AG09319 (cell line): ENCODE measurements at places on chromosomes 12 and 14.

- DNase-seq = no peak
Observed at GRCh38 chr14:78498062-78498595, 328.0 kb downstream of the NRXN3 start.

- no peak for DNase-seq
Observed at GRCh38 chr12:27619308-27619707, 76.9 kb upstream of the REP15 start.

- no peak for DNase-seq
Observed at GRCh38 chr14:71141701-71142374, 234.6 kb downstream of the PCNX1 start.

GRCh38 chr14:103545219-103545914, 16.4 kb downstream of the TRMT61A start:
- DNase-seq = no peak

GRCh38 chr12:124617615-124618014, 50.2 kb upstream of the NCOR2 start:
- no peak for DNase-seq

DNA sequence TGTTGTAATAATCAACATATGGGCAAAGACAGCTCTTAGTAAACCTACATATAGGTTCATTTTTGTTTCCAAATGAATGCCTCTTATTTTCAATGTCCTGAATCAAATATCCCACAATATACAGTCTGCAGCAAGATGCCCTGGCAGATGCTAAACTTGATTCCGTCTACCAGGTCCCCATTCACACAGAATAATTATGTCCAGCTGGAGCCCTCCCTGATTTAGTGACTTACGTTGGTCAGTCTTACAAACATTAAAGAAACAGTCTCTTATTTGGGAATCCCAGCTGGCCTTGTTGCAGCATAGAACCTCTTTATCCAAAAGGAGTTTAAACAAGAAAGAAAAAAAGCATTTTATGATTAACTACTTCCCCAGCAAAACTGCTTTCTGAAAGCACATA, 82.7 kb upstream of the BMP4 start:
- DNase-seq = no peak

DNA sequence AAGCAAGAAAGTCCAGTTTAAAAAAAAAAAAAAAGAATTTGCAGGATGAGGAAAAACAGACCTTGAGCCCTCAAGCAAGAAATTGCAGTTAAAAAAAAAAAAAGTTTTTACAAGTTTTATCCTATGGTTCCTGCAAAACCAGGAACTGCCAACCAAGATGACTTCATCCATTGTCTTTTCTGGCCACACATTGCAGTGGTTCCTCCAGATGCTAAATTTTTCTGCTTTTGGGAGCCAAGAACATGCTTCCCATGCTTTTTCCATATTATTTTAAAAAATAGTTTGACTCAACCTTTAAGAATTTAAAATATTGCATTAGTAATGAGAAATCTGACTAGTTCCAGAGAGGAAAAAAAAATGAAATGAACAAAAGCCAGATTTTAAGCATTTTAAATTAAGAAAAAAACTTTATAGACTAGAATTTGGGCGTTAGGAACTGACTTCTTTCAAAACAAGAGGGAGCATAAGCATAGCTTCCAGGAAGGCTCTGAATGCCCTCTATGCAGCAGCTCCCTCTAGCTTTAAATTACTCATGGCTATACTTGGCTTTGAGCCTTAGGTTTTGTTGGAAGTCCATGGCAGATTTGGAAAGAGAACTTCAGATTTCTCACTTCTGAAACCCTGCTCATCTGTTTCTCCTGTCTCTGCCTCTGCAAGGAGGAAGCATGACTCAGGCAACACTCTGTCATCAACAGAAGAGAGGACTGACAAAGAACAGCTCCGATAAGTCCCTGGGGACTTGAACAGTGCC, 124.5 kb downstream of the GPR65 start:
- no peak for DNase-seq

DNA sequence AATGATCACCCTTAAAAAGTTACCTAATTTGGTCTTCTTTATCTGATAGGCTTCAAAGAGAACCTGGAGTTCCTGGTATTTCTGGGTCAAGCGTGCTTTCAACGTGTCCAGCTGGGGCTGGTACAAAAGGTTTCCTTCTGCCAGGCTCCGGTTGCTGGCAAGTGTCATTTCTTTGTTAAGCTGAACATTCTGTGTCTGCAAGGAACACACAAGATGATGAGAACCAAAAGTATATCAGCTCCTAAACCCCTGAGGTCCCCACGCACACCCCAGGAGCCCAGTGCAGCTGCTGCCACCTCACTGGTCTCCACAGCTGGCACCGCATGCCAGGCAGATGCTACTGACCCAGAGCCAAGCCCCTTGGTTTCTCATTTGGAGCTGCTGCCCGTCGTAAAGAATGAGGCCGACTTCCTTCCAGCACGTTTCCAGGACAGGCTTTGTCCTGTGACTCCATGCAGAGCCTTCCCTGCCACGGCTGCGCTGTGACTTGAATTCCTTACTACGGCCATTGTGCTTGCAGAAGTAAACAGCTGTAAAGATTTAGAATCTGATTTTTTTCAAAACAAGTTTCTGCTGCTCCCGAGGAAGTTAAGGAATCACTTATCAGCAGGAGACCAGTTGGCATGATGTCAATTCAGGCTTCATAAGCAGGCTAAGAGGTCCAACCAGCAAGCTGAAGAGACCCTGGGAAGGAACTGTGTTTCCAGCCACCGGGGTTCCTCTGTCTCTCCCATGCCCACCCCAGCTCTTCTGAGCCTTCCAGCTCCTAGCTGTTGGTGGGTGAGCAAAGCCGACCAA, 24.9 kb downstream of the VPS37B start:
- no peak for DNase-seq

DNA sequence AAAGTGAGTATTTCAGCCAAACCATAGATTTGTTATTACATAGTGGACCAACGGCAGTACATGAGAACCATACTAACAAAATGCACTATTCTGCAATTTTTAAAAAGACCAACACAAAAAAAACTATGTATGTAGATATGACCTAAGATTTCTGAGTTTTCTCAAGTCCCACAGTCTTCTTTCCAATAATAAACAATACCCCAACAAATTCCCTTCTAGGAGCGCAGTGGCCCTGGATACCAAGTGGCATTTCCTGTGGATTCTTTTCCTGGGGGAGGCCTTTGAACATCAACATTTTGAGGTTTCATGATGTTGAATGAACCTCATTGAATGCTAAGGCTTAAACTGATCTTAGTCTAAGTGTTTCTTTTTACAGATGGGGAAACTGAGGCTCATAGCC, 210.5 kb downstream of the BCAT1 start:
- DNase-seq = no peak

GRCh38 chr12:105113094-105113493, 5.6 kb downstream of the WASHC4 start:
- no peak for DNase-seq

DNA sequence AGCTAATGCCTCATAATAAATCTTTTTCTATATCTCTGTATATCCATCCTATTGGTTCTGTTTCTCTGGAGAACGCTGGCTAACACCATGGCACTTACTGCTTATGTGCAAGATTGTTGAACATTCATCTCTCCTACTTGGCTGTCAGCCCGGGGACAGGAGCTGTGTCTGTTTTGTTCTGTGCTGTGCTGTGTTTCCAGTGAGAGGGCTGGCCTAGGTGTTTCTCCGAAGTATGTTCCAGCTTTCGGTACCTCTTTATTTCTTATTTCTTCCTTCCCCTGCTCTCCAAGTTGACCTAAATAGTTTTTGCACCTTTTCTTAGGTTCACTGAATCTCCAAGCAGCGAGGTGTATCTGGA, 18.8 kb upstream of the NR4A1 start:
- DNase-seq = no peak

- no peak for DNase-seq
Observed at GRCh38 chr12:45279931-45280830, 64.3 kb downstream of the ANO6 start.

- no peak for DNase-seq
Observed at GRCh38 chr14:88749139-88749538, 43.6 kb downstream of the EML5 start.

DNA sequence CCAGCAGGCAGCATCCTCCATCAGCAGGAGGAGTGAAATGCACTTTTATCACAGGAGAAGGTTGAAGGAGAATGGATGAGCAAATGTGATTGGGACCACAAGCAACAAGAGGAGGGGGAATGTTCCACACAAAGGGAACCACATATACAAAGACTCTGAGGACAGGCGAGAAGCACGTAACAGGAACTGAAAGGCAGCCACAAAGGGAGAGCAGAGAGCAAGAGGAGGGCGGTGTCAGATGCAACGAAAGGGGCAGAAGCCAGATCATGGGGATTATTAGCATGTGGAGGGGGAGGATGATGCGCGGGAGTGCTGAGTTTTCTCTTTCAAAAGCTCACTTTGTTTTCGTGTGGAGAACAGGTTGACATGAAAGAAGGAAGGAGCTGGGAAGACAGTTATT, 241.1 kb downstream of the SPTSSA start:
- no peak for DNase-seq
